ENCODE measurements at places on chromosomes 3 and 15. TPM values are rescaled to one million over a fixed set of nuclear protein-coding genes. Genes with fewer than 3 reads are reported as not detected.

DNA sequence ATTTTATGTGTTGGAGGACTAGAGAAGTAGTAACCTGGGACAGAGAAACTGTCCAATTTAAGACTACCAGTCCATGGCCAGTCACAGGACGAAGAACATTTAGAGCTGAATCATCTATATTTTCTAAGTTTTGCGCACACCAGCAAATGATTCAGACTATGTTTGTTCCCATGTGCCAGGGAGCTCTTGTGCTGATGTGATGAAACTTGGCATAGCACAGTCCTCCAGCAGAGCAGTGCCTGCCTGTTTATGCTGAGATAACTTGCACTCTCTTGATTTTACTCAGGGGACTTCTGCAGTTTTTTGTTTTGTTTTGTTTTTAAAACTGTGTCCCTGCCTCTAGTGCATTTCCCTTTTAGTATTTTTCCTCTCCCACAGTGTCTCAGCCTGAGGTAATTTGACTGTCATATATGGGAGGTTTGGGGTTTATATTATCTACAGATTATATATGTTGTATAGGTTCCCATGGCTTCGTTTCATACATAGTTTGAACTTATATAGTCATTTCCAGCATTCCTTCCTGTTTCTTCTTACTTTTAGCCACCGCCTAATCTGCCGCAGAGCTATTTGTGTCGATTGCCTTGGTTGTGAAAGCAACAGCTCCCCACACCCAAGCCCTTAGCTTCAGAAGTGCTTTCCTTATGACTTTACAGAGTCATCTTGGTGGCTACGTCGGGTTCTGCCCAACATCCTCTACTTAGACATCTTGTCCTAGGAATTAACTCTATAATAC, 45.5 kb downstream of the PPM1L start:
- peak overlapping the region; percentile 47 for H3K4me3 ChIP-seq
- no peaks in the 10 kb centered on the region for H3K27me3 ChIP-seq
- no peak for DNase-seq
- no peak overlapping the region for H3K27ac ChIP-seq
- no peaks in the 10 kb centered on the region for H3K36me3 ChIP-seq
- H3K4me1 ChIP-seq, result no peaks in the 10 kb centered on the region

DNA sequence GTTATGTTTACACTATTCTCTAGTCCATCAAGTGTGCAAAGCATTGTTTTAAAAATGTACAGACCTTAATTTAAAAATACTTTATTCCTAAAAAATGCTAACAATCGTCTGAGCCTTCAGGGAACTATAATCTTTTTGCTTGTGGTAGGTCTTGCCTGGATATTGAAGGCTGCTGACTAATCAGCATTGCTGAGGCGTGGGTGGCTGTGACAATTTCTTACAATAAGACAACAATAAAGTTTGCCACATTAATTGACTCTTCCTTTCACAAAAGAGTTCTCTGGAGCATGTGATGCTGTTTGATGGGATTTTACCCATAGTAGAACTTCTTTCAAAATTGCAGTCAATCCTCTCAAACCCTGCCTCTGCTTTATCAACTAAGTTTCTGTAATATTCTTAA, 384.0 kb upstream of the TGFBR2 start:
- DNase-seq, result no peak
- no peaks in the 10 kb centered on the region for H3K36me3 ChIP-seq
- H3K27me3 ChIP-seq, result no peaks in the 10 kb centered on the region
- H3K4me3 ChIP-seq, result no peak overlapping the region
- no peak overlapping the region for H3K27ac ChIP-seq

TMEM212 gene
- total RNA-seq, result not detected

ADAMTS9 gene
- 212 TPM for total RNA-seq

DNA sequence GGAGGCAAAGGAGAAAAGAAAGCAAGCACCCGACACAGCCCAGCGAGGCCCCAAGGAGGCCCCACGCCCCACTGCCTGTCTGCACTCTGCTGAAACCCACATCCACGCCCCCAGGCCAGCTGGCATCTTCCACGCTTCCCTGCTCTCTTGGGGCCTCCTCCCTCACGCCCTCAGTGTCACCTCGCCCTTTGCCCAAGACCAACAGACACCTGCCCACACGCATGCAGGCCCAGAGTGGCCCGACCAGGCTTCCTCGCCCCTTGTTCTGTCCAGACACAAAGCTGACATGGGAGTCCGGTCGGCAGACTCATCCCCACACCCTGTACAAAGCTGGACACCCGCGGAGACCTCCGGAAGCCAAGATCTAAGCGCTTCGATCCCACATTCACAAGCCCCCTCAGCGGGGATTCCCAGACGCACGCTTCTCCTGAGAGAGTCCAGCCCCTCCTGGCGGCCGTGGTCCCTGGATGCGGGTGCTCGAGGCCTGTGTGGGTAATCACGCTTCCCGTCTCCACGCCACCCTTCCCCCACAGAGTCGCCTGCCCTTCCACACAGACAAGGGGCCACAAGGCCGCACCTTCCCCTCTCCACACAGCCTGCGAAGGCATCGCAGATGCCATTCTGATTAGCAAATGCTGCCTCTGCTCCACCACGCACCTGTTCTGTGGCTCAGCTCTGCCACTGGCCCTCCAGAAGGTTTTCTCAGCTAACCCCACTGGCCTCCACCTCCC, 176.6 kb downstream of the XXYLT1 start:
- no peaks in the 10 kb centered on the region for H3K27me3 ChIP-seq
- peak; percentile 73 for DNase-seq
- H3K4me1 ChIP-seq, result no peaks in the 10 kb centered on the region
- H3K36me3 ChIP-seq, result no peaks in the 10 kb centered on the region

DNA sequence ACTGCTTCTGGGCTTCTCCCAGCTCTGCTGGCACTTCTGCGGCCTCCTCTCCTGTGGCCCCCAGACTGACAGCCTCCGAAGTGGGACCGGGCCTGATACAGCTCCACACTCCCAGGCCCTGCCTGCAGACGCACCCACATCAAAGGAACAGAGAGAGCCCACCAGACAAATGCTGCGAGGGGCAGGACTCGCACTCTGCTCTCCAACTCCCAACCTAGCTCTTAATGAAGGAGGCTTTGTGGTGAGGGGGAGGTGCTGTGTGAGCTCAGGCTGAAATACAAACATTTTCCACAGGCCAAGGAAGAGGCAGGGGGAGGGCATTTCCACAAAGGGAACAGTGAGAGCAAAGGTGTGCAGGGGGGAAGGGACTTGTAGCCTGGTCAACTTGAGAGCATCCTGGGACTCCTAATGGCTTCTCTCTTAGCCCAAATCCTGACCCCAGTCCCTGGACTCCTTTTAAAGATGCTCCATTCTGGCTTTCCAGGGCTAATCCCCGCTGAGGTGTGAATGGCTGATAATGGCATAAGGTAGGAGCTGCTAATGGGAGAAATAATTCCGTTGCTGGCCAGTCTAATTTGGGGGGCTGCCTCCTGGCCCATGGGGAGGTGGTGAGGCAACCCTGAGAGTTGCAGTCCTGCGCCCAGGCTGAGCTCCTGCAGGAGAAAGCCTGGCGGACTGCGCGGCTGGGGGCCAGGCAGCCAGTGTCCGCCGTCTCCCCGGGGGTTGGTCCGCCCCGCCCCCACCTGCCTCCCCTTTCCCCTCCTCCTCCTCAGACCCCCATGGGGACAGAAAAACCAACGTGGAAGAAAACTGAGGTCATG, 9.6 kb downstream of the LINGO1 start:
- no peaks in the 10 kb centered on the region for H3K4me1 ChIP-seq
- no peaks in the 10 kb centered on the region for H3K36me3 ChIP-seq
- H3K27ac ChIP-seq, result no peak overlapping the region

GRCh38 chr3:184373422-184373821, 4.6 kb downstream of the THPO start:
- no peaks in the 10 kb centered on the region for H3K36me3 ChIP-seq
- H3K27me3 ChIP-seq, result no peaks in the 10 kb centered on the region
- DNase-seq, result peak; percentile 63
- no peak overlapping the region for H3K27ac ChIP-seq
- H3K4me1 ChIP-seq, result peaks cover 4% of the 10 kb centered on the region

DNA sequence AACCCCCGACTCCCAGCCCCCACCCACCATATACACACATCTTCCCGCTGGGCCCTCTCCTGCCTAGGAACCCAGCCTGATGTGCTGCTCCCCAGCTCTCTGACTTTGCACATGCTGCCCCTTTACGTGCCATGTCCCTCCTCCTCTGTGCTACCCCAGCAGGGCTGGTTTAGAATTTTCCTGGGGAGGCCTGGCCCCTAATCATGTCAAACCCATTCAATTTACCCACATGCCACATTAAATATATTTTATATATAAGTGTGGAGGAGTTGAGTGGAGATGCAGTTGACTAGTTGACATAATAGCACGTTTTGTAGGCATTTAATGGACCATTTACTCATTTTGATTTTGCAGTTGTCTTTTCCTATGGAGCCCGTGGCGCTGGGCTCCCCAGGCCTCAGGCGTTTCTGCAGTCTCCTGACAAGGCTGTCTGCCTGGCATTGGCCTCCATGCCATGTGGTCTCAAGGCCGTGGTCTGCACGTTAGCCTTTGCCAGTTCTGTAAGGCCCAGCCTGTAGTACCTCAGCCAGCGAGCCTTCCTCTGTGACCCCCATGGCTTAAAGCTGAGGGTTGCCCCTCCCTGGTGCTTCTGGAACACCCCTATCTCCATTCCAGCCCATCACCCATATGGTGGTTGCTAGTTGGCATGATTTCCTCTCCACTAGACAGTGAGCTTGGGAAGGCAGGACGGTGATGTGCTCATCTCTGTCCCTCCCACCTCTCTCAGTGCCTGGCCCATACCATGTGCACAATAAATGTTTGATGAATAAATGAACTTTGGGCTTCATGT, 155.8 kb downstream of the TLE3 start:
- DNase-seq, result no peak
- no peak overlapping the region for H3K27ac ChIP-seq
- no peaks in the 10 kb centered on the region for H3K4me1 ChIP-seq
- no peaks in the 10 kb centered on the region for H3K36me3 ChIP-seq
- H3K4me3 ChIP-seq, result no peak overlapping the region

- H3K4me3 ChIP-seq, result no peak overlapping the region
- H3K27me3 ChIP-seq, result no peaks in the 10 kb centered on the region
- DNase-seq, result no peak
- H3K4me1 ChIP-seq, result no peaks in the 10 kb centered on the region
- no peaks in the 10 kb centered on the region for H3K36me3 ChIP-seq
- no peak overlapping the region for H3K27ac ChIP-seq
These were observed 32.4 kb upstream of the PRTG start for GRCh38 chr15:55775316-55775715.

GRCh38 chr3:63818282-63819150, 583 bp upstream of the C3orf49 start:
- no peak overlapping the region for H3K27ac ChIP-seq
- H3K27me3 ChIP-seq, result no peaks in the 10 kb centered on the region
- H3K4me1 ChIP-seq, result no peaks in the 10 kb centered on the region
- no peaks in the 10 kb centered on the region for H3K36me3 ChIP-seq
- DNase-seq, result peak; percentile 76

PLA2G4D gene
- not detected for total RNA-seq

AP3B2 gene
- total RNA-seq, result 0.42 TPM

- no peak overlapping the region for H3K27ac ChIP-seq
- no peak for DNase-seq
- H3K36me3 ChIP-seq, result no peaks in the 10 kb centered on the region
These were observed 10.0 kb upstream of the INO80 start for GRCh38 chr15:41125931-41126642.

DNA sequence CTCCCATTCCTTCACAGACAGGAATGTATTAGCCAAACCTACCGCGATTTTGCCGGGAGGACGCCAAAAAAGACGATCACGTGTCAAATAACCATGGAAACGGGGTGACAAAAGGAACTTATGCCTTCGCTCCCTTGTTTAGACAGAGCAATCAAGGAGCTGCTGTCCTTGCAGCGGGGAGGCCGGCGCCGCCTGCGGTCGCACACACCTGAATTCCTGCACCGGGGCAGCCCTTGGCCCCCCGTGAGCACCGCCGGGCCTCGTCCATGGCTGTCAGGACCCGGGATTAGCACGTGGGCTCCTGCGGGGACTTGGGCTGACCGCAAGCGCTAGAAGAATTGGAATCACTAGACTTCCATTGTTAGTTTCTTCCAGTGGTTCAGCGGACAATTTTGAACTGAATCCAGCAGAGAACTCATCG, 193.1 kb downstream of the SHQ1 start:
- no peaks in the 10 kb centered on the region for H3K36me3 ChIP-seq
- peaks cover 2% of the 10 kb centered on the region for H3K4me1 ChIP-seq
- no peak for DNase-seq
- H3K4me3 ChIP-seq, result no peak overlapping the region

DNA sequence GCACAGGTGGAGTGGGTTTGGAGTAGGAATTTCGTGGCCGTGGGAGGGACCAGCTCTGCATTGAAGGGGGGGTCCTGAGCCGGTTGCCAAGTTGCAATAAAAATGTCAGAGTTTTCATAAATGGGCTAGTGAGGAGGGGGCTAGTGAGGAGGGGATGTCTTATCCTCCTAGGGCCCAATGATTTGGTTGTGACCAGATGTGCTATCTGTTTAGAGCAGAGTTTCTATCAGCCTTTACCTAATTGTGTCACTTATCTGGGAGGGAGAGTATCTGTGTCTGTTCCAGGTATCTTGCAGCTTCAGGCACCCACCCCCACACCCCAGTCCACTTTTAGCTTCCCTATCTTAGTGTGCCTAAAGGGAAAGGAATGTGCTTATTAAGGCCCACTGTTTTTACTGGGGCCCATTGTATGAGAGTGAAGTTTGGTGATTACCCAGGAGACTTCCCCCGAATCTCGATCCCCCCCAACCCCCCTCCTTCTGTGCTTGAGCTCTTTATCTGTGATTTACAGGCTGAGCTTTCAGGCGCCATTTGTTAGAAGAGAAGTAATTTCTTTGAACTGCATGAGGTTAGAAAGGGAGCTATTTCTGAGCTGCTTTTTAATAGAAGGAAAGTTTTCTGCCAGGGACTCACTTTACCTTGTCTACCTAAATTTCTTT, 42.6 kb downstream of the PPCDC start:
- H3K4me1 ChIP-seq, result no peaks in the 10 kb centered on the region
- H3K36me3 ChIP-seq, result no peaks in the 10 kb centered on the region
- no peak overlapping the region for H3K4me3 ChIP-seq
- no peaks in the 10 kb centered on the region for H3K27me3 ChIP-seq
